Activated effector memory CD4-positive, alpha-beta T cell treated with anti-CD3 and anti-CD28 coated beads, Interleukin-2, amount 50 U/mL, for 16 hours (primary cell): ENCODE measurements at places on chromosomes 5 and 9.

GRCh38 chr9:3292311-3292710 lies 233.5 kb downstream of the RFX3 start:
- no peak for DNase-seq

DNA sequence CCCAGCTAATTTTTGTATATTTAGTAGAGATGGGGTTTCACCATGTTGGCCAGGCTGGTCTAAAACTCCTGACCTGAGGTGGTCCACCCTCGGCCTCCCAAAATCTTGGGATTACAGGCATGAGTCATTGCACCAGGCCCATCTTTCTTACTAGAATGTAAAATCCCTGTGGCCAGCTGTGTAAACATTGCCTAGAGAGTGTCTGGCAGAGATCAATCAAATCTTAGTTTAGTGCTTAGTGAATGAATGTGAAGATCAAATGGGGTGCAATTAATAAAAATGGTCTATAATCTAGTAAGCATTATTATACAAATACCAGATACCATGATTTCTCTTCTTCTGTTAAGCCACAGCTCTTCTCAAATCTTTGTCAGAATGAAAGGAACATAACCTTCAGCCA lies 289.9 kb downstream of the KCTD16 start:
- DNase-seq: no peak

GRCh38 chr5:67234671-67235176 lies 38.1 kb upstream of the CD180 start:
- DNase-seq: no peak

- no peak for DNase-seq
Observed at GRCh38 chr5:67214036-67214435, 17.4 kb upstream of the CD180 start.

DNA sequence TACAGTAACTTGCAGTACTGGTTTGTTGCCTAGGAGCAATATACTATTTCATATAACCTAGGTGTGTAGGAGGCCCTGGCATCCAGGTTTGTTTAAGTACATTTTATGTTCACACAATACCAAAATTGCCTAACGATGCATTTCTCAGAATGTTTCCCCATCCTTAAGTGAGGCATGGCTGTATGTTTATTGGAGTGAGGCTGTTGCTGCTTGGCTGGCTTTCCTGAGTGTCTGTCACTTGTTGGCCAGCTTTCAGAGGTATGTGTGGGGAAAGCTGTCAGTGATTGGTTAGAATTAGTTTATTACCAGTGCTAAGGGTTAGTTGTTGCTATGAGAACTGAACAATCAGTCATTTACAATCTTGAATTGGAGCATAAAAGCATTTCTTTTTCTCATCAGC lies 154.1 kb upstream of the CDH12 start:
- no peak for DNase-seq

DNA sequence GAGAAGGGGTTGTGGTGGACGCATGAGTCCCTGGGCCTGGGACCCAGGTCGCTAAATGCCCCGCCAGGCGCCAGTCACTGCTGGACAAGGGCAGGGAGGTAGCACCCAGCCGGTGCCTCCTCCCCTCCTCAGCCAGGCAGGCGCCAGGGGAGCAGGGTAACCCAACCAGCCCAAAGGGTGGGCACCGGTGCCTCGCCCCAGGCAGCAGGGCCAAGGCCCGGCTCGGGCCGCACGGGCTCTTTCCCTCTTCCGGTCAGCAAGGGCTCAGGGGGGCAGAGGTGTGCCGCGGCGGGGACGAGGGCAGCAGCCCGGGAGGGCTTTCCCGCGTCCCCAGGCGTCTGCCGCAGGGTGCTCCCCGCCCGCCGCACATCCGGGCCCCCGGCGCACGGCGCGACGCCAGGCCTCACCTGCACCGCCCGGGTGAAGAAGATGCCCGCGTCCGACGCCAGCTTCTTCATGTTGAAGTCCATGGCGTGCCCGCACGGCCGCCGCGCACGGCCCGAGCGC lies 393 bp downstream of the SH3GLB2 start:
- no peak for DNase-seq

DNA sequence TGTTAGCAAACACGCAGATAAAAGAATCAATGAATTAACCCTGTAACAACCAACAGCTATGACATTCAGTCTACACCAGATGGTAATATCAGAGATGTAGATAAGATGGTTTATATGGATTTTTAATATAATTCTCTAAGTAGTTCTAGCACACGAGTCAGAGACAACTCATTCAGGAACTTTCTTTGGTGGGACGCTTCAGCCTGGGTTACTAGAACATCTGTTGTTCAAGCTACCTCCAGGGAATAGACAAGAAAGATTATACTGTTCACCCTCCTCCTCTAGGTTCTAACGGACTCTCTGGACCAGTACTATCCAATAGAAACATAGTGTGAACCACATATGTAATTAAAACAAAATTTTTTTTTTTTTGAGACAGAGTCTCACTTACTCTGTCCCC lies 73.8 kb downstream of the RAPGEF1 start:
- no peak for DNase-seq

DNA sequence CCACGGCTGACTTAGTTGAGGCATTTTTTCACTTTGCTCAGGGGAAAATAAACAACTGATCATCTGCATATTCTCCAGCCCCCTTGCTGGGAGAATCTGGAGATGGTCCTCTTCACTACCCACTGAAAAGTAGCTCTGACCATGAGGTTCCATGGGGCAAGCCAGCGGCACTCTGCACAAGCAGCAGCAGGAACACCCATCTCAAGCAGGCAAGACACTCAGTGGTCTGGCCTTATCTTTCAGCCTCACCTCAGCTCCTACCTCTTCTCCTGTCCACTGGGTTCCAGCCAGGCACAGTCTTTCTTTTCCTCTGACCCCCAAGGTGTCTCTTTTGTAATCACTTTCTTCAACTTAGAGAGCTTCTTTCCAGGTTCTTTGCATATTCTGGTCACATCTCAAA lies 280.8 kb upstream of the GRIA1 start:
- DNase-seq: no peak

DNA sequence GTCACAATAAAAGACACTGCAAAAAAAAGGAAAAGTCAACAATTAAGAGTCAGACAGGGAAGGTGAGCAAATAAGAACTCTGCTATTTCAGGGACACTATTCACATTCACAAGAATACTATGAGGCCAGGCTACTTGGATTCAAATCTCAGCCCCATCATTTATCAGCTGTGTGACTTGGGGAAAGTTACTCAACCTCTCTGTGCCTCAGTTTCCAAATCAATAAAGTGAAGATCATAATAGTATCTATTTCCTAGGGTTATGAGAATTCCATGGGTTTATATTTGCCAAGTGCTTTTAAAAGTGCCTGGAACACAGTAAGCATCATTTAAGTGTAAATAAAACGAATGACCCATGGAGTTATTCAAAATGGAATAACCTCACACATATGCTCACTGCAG lies 56.4 kb downstream of the ALDH7A1 start:
- DNase-seq: no peak

DNA sequence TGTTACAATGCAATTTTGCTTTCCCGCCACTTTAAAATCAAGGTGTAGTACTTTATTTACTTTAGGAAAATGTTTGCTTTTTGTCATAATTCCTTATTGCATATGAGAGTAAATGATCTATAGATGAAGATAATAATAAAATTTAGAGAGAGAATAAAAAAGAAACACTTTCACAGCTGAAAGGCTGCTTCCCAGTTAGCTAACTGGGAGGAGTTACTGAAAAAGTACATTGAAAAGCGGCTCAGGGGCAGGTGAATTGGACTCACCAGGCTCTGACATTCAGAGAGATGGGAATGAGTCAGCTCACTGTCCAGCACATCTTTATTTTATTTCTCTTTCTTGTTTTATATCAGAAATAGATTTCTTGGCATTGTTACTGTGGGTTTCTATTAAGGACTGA lies 131.7 kb upstream of the CCDC152 start:
- no peak for DNase-seq

DNA sequence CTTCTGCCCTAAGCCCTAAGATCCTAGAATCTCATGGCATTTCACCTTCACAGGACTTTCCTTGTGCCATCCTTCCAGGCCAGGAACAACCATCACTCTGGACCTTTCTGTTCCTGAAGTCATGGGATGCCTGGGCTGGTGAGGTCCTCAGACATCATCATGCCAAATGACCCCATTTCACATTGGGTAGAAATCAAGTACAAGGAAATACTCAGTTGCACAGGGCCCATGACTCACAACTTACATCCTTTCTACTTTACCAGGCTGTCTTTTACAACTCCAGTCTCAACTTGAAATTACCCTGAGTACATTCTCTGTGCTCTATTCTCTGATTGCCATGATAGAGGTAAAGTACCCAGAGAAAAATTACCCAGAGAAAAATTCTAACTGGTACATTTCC lies 167.1 kb downstream of the PIK3R1 start:
- DNase-seq: no peak
